ENCODE measurements at places on chromosomes 7 and 10.

- no peak for DNase-seq
Observed at GRCh38 chr10:123945325-123945920, 53.8 kb upstream of the CPXM2 start.

DNA sequence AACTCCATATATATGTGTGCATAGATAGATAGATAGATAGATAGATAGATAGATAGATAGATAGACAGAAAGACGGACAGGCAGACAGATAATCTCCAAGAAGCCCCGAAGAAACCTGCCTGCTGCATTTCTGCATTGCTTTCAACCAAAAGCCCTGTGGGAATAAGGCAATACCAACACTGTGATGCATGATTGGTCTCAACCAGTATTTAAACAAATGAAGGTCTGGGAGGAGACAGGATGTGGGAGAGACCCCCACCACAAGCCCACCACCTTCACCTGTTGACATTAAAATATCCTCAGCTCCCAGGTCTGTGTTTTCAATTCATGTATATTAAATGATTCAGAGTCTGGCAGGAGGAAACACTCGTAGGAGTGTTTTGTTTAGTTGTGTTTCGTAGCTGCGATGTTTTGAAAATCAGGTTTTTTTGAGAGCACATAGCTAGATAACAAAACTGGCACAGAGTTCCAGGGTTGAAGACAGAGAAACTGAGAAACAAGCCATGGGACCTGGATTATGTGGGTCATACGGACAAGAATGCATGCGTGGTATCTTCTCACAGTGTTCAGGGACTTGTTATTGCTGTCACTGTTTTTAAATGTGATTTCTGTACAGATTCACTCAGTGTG, 200.7 kb upstream of the AHR start:
- no peak for DNase-seq

DNA sequence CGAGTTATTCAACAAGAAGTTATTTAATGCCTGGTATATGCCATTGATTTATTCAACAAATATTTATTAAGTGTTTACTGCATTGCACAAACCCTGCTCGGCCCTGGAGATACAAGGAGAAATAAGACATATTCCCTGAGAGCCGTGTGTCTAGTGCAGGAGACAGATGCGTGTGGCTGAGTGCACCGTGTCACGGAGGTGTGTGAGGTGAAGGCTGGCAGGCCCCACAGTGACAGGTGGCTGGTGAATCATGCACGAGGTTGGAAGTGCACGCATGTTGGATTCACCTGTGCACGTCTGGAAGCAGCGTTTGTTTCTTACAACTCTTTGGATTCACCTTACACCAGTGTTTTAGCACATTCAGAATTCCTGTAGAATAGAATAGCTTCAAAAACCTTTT, 136.6 kb upstream of the SHH start:
- no peak for DNase-seq

- no peak for DNase-seq
Observed at GRCh38 chr7:150415161-150416153, 35.0 kb upstream of the GIMAP8 start.

- no peak for DNase-seq
Observed at GRCh38 chr10:131694168-131694780, 206.5 kb upstream of the PPP2R2D start.

DNA sequence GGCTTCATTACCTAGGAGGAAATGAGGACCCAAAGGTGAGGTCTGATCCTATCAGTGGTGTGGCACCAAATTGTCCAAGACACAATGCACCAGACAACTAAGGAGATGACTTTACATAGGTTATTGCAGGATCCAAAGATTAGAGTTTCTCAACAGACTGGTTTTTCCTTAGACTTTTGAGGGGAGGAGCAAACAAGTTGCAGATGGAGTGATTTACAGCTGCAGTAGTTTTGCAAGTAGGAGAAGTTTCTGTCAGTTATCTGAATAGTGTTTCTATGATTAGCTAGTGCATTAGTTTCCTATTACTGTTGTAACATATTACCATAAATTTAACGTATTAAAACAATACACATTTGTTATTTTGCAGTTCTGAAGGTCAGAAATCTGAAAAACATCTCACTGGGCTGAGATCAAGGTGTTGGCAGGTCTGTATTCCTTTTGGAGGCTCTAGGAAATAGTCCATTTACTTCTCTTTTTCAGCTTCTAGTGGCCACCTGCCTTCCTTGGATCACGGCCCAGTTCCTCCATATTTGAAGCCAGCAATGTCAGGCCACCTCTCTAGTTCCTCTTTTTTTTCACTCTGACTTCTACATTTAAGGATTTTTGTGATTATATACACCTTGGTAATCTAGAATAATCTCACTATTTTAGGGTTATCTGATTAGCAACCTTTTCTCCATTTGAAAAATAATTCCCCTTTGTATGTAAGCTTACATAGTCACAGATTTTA, 994.9 kb downstream of the REEP3 start:
- no peak for DNase-seq

DNA sequence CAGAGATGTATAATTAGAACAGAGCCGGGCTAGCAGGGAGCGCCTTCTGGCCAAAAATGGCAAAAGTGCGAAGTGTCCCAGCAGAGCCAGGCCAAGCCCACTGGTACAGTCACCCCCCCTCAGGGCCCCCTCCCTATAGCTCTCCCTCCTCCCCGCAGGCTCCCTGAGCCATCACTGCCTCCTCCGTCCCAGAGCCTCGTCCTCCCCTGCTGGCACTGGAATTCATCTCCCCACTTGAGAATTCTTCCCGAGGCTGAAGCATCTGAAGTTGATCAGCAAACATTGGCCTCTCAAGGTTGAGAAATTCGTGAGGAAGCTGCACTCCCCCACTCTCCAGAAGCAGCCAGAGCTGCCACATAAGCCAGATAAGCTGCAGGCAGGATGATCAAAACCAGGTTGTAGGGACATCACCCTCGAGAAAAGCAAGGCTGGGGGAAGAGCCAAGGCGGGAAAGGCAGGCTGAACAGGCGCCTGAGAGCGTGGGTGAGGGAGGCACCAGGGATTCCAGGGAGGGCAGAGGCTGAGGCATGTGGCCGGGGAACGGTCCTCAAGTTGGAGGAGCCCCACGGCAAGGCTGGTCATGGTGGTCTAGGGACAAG, 23.4 kb downstream of the CAMK2G start:
- no peak for DNase-seq

DNA sequence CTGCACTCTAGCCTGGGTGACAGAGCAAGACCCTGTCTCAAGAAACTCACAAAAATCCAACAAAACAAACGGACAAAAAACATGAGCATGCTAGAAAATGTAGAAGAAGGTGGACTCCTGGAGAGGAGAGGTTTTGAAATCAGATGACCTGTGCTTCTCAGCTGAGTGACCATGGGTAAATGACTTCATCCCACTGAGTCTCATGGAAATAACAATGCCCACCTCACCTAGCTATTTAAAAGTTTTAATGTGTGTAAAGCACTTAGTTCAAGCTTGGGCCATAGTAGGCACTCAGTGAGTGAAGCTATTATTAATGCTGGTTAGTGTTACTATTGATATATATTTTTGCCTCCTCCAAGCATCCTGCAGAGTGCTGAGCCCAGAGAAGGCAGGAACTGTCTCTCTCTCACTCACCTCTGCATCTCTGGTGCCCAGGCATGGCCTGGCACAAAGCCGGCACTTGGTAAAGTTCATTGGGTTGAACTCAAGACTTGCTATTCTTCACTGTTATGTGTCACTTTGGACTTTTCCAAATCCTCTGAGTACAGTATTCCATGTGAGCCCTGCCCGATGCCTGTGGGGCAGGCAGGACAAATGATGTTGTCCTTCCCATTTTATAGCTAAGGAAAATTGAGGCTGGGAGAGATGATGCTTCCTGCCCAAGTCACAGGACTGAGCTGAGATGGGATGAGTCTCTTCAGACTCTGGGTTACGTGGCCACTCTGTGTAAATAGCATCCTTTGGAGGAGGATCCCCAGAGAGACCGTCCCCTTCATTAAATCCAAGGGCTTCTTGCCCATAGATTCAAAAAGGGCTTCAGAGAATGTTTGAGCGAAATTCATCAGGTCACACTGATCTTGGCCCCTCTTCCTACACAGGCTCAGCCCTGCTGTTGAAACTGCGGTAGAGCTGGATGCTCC, 81.4 kb upstream of the EMX2 start:
- no peak for DNase-seq

GRCh38 chr10:103663802-103664201, 170.3 kb downstream of the NEURL1 start:
- DNase-seq, result no peak

DNA sequence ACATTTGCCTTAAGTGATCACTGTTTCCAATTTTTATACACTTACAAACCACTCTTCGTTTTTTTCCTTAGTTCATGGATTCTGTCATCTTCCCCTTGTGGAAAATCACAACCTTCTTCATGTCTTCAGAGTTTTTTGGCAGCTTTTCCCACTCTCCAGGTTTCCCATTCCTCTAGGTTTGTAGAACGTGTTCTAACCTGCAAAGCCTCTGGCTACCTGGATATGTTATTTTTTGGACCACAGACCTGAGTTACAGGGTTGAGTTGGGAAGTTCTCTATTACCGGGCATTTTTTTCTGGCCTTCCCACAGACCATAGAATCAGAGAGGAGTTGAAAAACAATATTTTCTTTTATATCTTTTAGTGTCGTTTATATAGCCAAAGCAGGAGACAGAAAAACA, 30.2 kb downstream of the NRG3 start:
- no peak for DNase-seq

- DNase-seq, result no peak
Observed at GRCh38 chr10:27241010-27241651, 534 bp upstream of the ACBD5 start.

GRCh38 chr10:117762126-117762818, 219.7 kb downstream of the EMX2 start:
- no peak for DNase-seq

DNA sequence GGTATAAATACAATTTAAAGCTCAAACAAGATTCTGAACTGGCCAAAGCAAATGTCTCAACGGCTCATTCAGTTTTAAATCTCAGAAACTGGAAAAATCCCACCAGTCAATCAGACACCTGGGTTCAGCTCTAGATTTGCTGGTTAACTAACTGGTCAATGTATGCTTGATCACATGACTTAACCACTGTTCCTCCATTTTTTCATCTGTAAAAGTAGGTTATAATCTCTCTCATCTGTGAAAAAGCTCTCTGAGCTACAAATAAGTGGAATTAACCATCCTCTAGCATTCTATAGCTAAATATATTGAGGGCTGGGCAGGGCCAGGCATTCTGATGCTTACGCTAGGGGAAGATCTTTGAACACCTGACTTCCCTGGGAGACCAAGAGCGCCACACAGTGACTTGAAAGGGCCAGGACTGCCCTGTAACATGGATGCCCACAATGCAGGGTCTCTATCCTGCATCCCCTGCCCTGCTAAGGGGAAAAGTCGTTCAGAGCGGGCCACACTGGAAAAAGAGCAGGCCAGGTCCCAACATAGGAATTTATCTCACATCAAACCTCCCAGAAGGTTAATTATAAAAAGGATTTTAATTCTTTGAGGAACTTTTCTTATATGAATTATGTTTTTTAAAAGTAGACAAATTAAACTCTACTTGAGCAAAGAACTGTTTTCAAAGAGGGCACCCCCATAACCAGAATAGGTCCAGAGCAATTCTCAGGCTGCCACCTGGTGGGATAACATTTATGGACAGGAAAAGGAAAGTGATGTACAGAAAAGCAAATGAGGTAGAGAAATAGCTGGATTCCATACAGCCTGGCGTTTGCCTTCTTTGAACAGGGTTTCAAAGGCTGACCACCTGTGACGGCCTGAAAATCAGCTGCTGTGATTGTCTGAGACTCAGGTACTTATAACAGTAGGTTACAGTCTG, 1.8 kb downstream of the RP9 start:
- DNase-seq, result no peak

DNA sequence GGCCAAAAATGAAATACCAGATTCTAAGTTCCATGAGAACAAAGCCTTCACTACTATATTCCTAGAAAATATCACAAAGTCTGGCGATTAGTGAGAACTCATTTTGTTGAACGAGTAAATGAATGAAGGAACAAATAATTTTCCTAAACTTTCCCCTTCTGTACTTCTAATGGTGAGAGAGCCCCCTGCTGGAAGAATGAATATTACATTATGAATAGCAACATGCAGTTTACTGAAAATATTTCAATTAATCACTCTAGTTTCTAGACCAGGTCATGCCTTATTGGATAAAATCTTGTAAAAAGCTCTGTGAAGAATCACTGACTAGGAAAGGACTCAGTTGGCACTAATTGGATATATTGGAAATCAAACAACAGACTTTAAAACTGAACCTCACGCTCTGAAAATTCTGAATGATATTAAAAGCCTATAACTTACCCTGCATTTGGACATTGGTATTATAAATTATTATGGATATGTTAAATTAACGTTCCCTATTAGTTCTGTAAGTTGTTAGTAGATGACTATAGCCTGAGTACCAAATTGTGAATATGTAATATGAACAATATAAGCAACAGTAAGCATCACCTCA, 32.4 kb upstream of the MTPN start:
- no peak for DNase-seq

DNA sequence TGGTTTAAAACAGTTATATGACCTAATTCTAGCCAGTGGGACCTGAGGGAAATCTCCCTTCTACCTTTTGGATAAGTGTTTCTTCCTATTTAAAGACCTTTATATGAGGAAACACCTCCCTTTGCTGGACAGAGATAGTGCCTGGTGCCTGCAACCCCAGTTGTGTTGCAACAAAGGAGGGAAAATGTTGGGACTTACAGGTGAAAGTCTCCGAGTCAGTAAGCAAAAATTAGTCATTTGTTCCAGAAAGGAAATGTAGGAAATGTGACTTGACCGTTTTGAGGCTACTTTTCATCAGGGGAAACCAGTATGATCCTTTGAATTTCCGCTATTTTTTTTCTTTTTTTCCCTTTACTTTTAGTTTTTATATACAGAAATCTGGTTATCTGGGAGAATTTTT, 165.5 kb downstream of the DKK1 start:
- no peak for DNase-seq

DNA sequence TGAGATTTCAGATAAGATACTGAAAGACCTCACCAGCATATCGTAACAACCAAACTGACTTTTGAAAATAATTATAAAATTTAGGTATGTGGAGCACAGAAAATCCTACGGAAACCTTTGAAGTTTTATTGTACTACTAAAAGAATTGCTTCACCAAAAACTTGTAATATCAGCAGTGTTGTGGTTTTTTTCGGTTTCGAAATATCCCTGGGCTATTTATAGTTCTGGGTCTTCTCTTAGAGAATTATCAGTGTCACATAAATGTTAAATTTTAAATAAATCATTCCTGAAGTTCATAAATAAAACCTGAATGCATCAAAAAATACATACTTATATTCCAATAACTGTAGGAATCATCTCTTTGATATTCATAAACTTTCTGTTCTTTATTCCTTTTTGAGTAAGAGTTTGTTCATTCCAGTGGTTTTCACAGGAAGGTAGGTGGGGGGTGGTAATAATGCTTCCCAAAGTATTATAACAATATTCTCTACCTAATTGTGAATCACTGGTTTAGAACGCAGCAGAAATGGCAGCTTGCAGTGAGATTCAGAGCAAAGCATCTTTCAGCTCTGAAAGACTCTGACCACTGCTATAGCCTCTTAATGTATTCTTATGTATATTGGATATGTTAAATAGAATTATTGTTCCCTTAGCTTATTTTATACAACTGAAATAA, 60.2 kb downstream of the ZNF277 start:
- DNase-seq, result no peak
